ENCODE measurements at places on chromosomes 5 and 9. TPM values are rescaled to one million over a fixed set of nuclear protein-coding genes. Genes with fewer than 3 reads are reported as not detected.

LPAR1 gene
- 5.5 TPM for total RNA-seq

- DNase-seq: no peak
These were observed 23.3 kb upstream of the PANK3 start for GRCh38 chr5:168602517-168602916.

DNA sequence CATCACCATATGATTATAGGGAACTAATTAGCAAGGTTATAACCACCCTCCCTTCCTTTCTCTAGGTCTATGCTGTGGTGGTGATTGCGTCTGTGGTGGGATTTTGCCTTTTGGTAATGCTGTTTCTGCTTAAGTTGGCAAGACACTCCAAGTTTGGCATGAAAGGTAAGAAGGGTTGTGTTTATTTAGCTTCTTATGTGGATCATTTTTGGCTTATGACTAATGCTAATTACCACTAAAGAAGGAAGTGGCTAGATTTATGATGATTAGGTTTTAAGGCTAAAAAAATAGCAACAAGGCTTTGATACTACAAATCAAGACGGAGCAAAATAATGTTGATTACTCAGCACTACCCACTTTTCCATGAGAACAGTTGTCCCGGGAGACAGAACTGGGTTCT, 82.4 kb downstream of the NTRK2 start:
- no peak for DNase-seq

GRCh38 chr9:71692337-71692736, 76.0 kb downstream of the CEMIP2 start:
- DNase-seq: peak; percentile 36

DNA sequence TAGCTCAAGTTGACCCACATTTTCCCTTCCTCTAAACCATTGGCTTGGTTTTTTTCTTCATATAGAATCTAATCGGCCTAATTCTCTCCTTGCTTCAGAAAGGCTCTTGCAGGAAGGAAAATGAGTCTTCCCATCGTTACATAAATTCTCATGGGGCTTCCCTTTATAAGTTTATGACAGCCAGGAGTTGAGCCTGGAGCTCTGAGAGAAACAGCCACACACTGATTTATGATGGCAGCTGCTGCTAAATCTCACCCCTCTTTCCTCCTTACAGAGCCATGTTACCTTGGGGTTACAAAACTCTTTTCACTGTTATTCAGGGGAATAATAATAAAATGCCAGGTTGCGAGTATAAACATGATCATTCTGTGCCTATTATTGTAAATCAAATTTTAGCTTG, 5.2 kb upstream of the RNF14 start:
- DNase-seq: no peak

- DNase-seq: no peak
These were observed 2.3 kb upstream of the SLC23A1 start for GRCh38 chr5:139385061-139386049.

UBQLN1 gene
- total RNA-seq: 224 TPM

- no peak for DNase-seq
These were observed 144.6 kb downstream of the SMARCA2 start for GRCh38 chr9:2159521-2160454.

DNA sequence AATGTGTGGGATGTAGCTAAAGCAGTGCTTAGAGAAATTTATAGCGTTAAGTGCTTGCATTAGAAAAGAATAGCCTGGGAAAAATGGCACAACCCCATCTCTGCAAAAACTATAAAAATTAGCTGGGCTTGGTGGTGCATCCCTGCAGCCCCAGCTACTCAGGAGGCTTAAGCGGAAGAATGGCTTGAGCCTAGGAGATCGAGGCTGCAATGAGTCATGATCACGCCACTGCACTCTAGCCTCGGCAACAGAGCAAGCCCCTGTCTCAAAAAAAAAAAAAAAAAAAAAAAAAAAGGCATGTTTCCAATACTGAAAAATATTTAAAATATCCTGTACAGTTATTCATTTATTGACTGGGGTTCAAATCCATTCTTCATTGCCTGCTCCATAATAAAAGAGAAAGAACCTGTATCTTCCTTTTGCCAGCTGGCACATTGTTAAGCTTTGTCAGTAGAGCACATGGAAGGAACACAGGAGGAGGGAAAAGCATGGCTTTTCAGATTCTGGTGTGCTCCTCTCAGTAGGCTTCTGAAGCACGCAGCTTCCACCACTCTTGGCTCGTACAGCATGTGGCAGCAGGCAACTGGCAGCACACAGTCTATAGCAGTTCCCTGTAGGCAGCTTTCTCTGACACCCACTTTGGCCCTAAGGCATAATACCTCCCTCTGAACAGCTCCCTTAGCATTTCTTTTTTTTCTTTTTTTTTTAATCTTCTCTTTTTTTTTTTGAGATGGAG, 73.5 kb downstream of the TRIM36 start:
- no peak for DNase-seq

GRCh38 chr9:120362446-120362845, 217.5 kb downstream of the CDK5RAP2 start:
- no peak for DNase-seq

RNF183 gene
- total RNA-seq: not detected

- DNase-seq: no peak
These were observed 242.1 kb downstream of the BNC2 start for GRCh38 chr9:16628413-16628812.

DNA sequence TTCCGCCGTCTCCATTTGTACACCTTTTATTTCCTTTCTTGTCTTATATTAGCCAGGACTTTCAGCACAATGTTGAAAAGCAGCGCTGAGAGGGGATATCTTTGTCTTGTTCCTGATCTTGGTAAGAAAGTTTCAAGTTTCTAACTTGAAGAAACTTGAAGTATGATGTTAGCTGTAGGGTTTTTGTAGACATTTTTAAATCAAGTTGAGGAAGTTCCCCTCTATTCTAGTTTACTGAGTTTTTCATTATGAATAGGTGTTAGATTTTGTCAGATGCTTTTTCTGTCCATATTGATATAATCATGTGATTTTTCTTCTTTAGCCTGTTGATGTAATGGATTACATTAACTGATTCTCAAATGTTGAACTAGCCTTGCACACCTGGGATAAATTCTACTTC, 425.7 kb downstream of the PIK3R1 start:
- no peak for DNase-seq

GRCh38 chr5:92945605-92946097, 635.4 kb downstream of the NR2F1-AS1 start:
- no peak for DNase-seq

- DNase-seq: no peak
These were observed 480.3 kb downstream of the RAB3C start for GRCh38 chr5:59062986-59063683.

GRCh38 chr5:180648658-180649296, 623 bp downstream of the FLT4 start:
- DNase-seq: no peak

FOXD4L3 gene
- not detected for total RNA-seq

GRCh38 chr5:90015584-90016018, 394.0 kb downstream of the CETN3 start:
- DNase-seq: no peak

PCDHA4 gene
- not detected for total RNA-seq

DNA sequence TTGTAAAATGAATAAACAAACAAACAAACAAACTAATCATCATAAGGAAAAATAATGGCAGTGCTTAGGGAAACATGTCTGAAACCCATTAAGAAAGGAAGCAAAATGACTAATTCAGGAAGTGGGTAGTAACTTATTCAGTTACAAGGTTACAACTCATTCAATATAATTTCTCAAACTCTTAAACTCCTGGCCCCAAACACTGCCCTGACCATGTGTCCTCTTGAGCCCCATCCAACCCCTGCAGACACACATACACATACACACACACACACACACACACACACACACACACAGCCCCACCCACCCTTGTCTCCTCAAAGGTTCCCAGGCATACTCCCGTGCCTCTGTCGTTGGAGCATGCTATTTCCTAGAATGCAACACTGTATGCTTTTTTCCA, 193.9 kb downstream of the SEC61B start:
- no peak for DNase-seq

- DNase-seq: no peak
These were observed 7.6 kb upstream of the SFXN1 start for GRCh38 chr5:175470781-175471180.

All from gastrocnemius medialis (tissue), 4 donors.